ENCODE measurements at places on chromosomes 1 and 21. TPM values are rescaled to one million over a fixed set of nuclear protein-coding genes. Genes with fewer than 3 reads are reported as not detected.

The YOD1 gene
- total RNA-seq = 7.1 TPM

The SPRR2G gene
- not detected for total RNA-seq

DNA sequence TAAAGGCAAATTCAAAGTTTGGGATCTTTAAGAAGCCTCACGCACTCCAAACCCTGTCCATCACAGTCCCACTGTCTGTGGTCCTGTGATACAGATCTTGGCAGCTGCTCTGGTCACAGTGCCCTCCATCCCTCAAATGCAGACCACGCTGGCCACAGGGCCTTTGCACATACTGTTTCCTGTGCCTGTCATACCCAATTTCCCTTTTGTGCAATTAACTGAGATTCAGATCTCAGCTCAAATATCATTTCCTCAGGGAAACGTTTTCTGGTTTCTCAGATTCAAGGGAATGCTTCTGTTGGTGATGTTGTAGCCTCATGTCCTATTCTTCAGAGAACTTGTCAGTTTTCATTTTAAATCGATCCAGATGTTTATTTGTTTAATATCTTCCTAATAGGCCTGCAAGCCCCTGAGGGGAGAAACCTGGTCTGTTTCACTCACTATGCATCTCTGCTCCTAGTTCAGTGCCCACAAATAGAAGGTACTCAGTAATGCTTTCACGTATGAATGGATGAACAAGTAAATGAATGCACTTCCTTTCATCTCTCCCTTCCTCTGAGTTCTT is 24.2 kb upstream of the GRIK3 start:
- no peaks in the 10 kb centered on the region for H3K36me3 ChIP-seq
- H3K27me3 ChIP-seq = peaks cover 8% of the 10 kb centered on the region
- DNase-seq = no peak
- H3K27ac ChIP-seq = no peak overlapping the region

DNA sequence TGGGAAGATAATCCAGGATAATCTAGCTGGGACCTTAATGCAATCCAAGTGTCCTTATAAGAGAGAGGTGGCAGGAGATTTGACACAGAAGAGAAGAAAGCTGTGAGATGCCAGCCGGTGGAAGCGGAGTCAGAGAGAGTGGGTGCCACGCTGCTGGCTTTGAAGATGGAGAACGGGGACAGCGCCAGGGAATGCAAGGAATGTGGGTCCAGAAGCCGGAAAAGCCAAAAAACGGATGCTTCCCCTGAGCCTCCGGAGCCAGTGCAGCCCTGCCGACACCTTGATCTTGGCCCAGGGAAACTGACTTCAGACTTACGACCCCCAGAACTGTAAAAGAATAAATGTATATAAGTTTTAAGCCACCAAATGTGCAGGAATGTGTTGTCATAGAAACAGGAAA is 152.6 kb downstream of the ZNF281 start:
- no peak overlapping the region for H3K4me3 ChIP-seq
- H3K27me3 ChIP-seq = no peaks in the 10 kb centered on the region
- H3K27ac ChIP-seq = no peak overlapping the region
- H3K36me3 ChIP-seq = no peaks in the 10 kb centered on the region
- no peaks in the 10 kb centered on the region for H3K4me1 ChIP-seq
